ENCODE measurements at places on chromosomes 3 and 15.
A peak's percentile ranks its signal among the peaks of the same experiment; 100 is the strongest.

GRCh38 chr3:45832699-45833098, 9.2 kb downstream of the LZTFL1 start:
- DNase-seq, result peak; percentile 40

DNA sequence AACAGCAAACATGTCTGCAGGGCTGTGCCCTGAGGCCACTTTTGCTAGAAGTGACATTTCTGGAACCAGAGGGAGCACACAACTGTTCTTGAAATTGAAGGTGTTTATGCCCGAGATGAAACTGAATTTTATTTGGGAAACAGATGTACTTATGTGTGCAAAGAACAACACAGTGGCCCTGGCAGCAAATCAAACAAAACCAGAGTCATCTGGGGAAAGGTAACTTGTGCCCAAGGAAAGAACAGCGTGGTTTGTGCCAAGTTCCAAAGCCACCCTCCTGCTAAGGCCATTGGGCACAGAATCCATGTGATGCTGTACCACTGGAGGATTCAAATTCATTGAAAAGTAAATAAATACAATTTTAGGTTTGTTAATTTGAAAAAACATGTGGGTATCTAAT, 31.2 kb upstream of the RARRES1 start:
- DNase-seq, result no peak

DNA sequence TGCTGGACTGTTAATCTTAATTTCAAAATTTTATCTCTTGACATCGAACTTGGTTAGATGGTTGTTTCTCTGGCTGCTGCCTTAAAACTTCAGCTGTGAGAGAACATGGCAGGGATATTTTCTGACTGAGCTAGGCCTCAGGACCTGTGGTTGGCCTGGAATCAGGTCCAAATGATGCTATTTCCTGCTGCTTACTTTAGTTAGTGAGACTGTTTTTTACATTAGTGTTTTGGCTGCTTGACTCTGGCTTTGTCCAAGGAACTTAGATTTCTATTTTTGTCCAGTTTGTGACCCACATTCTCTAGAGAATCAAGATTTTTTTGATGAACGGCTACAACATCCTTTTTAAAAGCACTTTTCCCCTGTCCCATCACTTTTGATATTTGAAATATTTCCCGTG, 497.9 kb upstream of the SGO1 start:
- no peak for DNase-seq

DNA sequence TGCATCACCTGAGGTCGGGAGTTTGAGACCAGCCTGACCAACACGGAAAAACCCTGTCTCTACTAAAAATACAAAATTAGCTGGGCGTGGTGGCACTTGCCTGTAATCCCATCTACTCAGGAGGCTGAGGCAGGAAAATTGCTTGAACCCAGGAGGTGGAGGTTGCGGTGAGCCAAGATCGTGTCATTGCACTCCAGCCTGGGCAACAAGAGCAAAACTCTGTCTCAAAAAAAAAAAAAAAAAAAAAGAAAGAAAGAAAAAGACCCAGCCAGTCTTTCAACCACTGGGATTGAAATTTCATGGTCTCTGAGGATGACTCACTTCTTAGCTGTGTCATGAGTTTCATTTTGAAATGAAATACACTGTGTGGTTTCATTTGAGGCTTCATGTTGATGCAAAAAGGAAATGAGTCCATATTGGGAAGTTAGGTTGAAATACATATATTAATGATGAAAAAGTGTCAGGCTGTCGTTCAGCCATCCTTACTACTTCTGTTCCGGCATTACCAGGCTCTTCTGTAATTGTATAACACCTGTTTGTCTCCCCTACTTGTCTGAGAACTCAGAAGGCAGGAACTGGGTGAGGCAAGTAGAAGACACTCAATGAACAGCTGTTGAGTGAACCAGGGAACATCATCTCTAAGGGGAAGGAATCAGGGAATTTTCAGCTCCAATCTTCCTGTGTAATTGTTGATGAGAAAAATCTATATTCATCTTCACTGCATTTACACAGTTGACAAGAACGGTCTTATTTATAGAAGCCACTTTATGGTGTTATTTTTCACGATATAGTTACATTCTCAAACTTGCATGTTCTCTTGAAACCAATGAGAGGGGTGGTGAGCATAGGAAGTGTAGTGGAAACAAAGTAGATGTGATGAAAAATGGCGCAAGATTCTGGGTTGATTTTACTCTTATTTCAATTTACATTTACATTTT, 87.4 kb downstream of the NFKBIZ start:
- peak; percentile 50 for DNase-seq

- no peak for DNase-seq
Observed at GRCh38 chr15:68939501-68939900, 9.2 kb downstream of the SPESP1 start.

- no peak for DNase-seq
Observed at GRCh38 chr3:126480861-126481260, 5.2 kb upstream of the ZXDC start.

GRCh38 chr3:175764722-175765121, 905.6 kb downstream of the NAALADL2 start:
- no peak for DNase-seq

DNA sequence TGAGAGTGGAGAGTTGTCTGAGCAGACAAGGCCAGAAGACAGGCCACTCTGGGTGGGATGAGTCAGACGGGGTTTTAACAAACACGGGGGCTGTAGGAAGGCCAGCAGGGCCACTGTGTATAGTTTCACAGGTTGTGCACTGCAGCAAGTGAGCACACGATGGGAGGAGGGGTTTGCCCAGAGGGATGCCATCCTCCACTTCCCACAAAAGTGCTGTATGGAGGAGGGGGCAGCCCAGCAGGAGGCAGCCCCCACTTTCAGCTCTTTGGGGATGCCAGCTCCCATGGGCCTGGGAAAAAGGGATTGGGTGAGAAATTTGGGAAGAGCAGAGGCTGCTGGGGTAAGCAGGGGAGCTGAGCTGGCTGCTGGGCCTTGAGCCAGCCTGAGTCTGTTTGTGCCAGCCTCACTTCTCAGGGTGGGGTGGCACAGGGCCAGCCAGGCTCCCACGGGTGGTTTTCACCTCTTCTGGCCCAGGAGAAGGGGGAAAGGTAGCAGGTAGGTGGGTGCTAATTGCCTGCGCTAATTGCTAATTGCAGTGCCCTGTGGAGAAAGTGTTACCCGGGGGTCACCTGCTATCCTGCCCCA, 6.7 kb downstream of the ZBTB47 start:
- DNase-seq, result no peak

GRCh38 chr3:165854696-165855095, 17.5 kb upstream of the BCHE start:
- DNase-seq, result peak; percentile 44

GRCh38 chr3:25069970-25070369, 358.1 kb upstream of the RARB start:
- no peak for DNase-seq

DNA sequence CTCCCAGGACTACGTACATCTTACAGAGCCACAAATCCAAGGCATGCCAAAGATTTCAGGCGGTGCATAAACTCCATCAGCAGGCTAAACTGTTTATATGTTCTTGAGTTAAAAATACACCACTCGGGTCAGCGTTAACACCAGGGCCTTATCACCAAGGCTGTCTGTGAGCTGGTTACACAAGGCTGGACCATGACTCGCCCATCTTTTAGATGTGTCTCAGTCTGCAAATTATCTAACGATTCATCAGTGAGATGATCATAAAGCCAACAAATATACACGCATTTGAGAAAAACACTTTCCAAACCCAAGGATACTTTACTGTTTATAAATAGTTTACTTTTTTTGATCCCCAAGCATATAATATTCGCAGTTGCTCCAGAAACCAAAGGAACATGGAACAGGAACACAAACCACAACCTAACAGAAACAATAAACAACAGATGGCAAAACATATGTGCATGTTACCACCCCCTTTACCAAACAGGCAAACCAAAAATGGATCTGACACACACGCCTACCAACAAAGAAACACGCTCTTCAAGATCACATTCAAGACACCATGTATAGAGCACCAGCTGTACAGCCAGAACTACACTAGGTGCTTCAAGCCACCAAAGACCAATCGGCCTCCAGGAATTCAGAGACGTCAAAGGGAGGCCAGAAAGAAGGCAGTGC, 15.4 kb downstream of the LRIG1 start:
- no peak for DNase-seq

DNA sequence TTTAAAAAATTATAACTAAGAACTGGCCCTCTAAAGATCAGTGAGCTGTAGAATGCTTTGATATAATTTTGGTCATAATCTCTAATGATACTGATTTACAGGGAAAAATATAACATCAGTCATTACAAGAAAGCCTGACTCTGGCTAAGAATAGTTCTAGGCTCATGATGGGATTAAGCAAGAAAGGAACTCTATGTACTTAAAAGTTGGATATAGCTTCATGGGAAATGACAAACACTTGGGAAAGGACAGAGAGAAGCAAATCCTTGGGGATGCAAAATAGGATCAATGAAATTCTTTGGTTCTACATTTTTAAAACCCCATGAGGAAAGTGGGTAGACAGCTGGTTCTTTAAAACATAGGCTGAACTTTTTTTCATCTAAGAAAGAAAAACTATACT, 472.7 kb upstream of the NR2F2 start:
- no peak for DNase-seq

DNA sequence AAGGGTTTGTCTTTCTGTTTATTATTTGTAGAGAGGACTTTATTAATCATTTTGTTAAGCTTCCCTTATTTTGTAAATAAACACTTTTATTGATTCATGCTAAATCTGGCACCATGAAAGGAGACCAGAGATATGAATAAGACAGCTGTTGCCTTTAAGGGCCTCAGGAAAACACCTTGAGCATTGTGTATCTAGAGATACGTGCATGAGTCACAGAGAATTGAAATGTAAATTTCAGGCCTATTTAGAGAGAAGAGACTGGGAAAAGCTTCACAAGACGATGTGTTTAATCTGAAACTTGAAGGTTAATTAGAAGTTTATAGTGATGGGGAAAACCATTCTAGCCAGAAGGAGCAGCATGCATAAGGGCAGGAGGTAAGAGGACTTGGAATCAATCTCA, 28.6 kb upstream of the UTS2B start:
- DNase-seq, result no peak

DNA sequence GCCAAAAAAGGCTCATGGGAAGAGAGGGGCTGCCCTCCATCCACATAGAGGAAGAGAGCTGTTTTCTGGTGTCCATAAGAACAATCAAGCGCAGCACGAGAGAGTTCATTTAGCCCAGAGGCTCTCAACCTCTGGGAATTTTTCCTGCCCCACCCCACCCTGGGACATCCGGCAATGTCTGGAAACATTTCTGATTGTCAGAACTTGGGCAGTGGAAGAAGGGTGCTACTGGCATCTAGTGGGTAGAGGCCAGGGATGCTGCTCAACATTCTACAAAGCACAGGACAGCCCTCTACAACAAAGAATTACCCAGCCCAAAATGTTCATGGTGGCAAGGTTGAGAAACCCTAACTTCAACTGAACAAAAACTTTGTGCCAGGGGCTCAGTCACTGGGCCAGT, 92.9 kb downstream of the RAB11A start:
- no peak for DNase-seq

GRCh38 chr3:38583688-38584087, 65.8 kb downstream of the SCN5A start:
- no peak for DNase-seq

- peak; percentile 69 for DNase-seq
Observed at GRCh38 chr3:197298945-197299854, 788 bp upstream of the DLG1 start.

DNA sequence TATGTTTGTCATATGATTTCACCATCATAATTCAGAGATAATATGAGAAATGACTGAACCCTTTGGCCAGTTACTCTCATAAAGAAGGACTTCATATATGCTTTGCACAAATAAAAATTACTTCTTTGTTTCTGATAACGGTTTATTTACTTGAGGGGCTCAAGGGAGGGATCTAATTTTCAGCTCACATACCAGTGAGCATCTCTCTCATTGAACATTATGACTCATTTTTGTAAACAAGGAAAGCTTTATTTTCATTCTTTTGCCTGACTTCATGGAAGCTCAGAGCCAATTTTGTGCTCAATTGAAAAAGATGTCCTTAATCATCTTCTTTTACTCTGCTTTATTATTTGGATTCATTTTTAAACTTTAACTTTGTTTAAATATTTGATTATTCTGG, 5.8 kb downstream of the NLGN1 start:
- no peak for DNase-seq

DNA sequence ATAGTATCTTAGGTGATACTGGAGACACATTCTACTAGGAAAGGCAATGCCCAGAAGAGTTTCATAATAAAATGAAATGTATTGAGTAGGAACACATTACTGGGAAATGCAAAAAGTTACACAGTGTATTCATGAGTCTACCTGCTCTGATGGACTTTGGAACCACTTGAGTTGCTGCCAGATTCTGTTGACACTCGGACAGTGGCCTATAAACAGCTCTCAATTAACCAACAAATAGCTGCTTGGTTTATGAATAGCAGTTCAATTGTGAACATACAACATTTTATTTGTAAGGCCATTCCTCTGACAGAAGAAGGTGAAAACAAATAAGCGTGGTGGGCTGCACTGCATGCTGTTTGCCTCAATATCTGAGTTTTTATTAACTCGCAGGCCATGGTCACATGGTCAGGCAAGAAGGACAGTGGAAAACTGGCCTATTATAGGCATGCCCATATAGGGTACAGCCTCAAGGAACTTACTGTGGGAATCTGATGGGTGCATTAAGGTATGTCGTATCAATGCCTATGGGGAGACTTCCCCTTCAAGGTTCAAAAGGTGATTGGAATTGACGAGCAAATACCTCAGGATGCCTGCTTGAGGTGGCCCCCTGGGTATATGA, 66.2 kb downstream of the C3orf80 start:
- peak; percentile 46 for DNase-seq

DNA sequence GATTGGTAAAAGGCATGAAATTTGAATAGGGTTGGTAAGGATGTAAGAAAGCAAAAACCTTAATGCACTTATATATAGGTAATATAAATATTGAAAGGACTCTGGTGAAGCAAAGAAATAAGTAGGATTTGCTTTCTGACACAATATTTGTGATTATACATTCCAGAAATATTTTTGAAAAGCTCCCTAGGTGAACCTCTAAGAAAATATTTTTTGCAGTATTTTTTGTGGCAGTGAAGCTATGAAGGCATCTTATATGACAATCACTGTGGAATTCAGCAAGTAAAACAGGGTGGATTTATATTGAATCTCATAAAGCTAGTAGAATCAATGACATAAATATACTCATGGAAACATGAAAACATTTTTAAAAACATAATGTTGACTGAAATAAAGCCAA, 119.6 kb upstream of the EPHA3 start:
- DNase-seq, result no peak

GRCh38 chr15:66834881-66835878, 133.1 kb downstream of the SMAD6 start:
- DNase-seq, result peak; percentile 53

- DNase-seq, result no peak
Observed at GRCh38 chr15:39124553-39125171, 456.2 kb upstream of the THBS1 start.
